ENCODE measurements at places on chromosomes 3 and 15.

DNA sequence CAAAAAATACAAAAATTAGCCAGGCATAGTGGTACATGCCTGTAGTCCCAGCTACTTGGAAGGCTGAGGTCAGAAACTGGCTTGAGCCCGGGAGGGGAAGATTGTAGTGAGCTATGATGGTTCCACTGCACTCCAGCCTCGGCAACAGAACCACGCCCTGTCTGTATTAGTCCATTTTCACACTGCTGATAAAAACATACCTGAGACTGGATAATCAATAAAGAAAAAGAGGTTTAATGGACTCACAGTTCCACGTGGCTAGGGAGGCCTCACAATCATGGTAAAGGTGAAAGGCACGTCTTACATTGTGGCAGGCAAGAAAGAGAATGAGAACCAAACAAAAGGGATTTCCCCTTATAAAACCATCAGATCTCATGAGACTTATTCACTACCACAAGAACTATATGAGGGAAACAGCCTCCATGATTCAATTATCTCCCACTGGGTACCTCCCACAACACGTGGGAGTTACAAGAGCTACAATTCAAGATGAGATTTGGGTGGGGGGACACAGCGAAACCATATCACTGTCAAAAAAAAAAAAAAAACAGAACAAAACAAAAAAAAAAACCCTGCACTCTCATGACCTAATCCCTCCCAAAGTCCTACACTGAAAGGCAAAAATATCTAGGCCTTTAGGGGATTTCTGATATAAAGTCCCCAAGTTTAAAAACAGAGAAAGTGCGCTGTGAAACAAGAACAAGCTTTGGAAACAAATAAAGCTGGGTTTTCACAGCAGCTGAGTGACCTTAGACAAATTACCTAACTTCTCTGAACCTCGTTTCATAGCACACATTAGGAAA is 224.7 kb downstream of the IGSF11 start:
- DNase-seq, result no peak

DNA sequence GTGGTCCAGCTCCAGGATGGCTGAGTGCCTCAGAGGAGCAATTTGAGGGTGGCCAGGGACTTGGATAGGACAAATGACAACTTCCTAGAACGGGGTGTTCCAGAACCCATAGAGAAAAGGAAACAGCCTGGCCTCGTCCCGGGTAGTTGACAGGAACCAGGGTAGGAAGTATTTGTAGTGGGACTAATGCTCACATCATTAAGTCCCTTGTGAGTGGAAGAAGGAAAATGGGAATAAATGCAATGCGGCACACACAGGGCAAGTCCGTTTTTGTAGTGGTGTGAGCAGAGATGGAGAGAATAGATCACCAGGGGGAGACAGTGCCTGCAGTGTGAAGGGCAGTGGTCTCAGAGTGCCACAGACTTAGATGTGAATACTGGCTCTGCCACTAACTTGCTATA is 19.6 kb downstream of the TIMP4 start:
- no peak for DNase-seq

- no peak for DNase-seq
These were observed 507 bp upstream of the AP3B2 start for GRCh38 chr15:82710208-82710555.

GRCh38 chr3:24341668-24342067 is 153.0 kb downstream of the THRB start:
- no peak for DNase-seq

DNA sequence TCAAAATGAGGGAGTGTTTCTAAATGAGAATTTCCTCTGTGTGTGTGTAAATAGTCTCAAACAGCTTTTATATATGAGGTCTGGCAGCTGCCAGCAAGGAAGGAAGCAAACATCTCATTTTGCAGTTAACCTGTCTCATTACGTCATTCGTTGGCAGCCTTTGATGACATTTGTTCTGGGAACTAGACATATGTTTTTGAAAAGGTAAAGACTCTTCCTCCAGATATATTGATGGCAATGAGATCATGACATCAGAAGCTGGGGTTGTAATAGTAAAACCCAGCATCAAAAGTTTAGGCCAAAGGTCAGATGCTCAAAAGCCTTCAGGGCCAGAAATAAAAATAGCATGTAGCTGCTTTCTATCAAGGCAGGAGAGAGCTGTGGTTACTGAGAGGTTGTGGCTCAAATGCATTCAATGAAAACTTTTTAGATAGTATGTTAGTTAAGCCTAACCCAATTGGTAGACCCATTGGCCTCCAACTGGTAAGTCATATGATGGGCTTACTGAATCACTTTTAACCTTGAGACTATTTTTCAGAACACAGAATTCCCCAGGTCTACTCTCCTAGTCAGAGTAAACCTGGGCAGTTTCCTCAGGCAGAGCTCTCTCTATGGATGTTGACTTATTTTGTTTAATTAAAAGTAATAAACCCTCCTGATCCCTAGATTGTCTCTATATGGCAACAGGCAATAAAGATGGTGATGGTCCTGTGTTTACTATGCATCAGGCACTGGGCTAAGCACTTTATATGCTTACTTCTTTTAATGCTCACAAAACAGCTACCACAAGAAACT is 386.5 kb upstream of the CFAP20DC start:
- DNase-seq, result no peak

DNA sequence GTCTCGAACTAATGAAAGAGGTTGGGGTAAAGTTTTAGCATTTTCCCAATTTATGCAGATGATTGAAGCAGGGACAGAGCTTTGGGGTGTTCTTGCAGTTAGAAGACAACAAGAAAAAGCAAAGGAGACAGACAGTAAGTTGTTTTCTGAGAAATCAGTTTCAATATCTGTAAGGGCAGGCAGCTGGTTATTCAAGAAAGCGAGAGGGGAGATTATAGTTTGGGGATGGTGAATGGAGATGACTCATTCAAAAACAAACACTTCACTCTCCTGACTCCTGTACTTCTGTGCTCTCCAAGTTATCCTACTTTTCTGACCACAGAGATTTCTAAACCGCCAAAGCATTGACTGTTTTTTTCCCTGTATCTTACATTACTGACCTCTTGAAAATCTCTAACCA is 352.0 kb downstream of the GAP43 start:
- DNase-seq, result no peak

DNA sequence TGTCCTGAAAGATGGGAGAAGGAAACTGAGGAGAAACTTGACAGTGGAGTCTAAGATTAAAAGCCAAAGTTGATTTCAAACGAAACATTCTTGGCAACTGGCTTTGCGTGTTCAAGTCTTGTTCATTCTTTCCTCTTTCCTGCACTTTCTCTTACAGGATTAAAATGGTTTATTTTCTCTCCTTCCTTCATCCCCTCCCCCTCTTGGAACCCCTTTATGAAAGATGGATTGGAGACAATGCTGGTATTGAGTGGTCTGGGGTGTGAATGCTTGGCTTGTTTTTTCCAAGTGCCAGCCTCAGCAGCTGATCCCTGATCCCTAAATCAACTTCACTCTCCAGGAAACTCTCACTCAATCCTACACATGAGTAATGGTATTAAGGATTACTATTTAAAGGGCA is 703 bp upstream of the LSAMP start:
- DNase-seq, result no peak

All from NCI-H1930 (cell line).